ENCODE measurements at places on chromosomes 4 and X.

DNA sequence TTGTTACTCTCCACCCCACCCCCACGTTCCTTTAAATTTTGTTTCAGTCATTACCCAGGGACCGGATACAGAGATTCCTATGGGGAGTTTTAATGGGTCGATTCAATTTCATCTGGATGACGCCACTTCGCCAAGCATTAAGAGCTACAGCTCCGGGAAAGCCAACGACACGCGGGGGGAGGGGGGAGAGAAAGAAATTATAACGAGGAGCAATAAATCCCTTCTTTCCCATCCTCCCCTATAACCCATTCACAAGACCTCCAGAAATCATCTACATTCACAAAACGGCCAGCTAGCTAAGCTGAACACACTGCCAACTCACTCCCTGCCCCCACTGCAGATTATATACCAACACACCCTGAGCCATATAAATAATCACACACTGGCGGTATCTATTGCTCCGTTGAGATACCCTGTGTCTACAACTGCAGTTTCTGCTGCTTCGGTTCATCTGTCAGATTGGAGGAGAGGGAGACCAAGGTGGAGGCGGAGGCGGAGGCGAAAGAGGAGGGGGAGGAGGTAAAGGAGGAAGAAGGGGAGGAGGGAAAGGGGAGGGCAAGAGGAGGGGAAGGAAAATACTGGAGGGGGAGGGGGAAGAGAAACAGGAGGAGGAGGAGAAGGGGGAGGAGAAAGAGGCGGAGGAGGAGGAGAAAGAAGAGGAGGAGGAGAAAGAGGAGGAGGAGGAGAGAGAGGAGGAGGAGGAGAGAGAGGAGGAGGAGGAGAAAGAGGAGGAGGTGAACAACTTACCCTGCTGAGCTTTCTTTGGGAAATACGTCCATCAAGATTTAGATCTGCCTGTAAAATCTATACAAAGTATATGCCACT, 113.9 kb upstream of the VAMP7 start:
- peak; percentile 48 for DNase-seq

DNA sequence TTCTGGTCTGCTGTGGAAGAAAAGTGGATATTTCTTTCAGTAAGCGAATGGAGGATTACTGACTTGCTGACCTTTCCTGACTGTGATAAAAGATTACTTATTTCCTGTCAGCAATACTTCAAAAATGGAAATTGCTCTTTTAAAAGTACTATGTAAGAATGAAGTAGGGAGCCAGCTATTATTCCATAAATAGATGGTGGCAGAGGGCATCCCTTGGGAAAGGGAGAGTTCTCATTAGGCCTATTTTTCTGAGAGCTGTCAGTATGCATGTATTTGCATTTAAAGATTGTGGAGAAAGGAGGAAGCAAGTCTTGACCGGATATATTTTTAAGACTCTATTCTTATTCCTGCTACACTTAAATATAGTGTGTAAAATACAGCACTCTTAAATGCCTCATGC, 37.2 kb downstream of the TMEM47 start:
- no peak for DNase-seq

DNA sequence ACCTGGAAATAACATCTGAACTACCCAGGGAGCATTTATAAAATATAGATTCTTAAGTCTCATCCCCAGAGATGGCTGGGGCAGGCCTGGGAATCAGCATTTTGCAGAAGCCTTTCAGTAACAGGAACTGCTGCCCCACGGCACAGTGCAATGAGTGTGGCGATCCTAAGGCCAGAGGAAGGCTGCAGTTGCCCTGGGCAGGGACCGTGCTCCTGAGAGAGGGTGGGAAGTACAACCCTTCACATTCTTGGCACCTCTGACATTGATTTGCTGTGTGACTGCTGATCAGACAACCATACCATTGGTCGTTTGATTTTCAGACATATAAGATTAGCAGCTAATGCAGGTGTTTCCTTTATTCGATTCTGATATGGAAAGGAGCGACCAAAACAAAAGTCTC, 233.6 kb downstream of the STIM2 start:
- no peak for DNase-seq

GRCh38 chr4:23878246-23878891, 11.5 kb downstream of the PPARGC1A start:
- DNase-seq = no peak

- DNase-seq = no peak
Measured at GRCh38 chr4:94757192-94758140, at the start of gene BMPR1B. BMPR1B (plus strand) TSS chr4:94757955; CDS start chr4:95104425, 346,470 bp downstream.

All from K562 (cell line).